T-cell (primary cell): ENCODE measurements at places on chromosomes 7 and 10. TPM values are rescaled to one million over a fixed set of nuclear protein-coding genes. Genes with fewer than 3 reads are reported as not detected.

The NPSR1 gene
- not detected for total RNA-seq

The TAS2R5 gene
- total RNA-seq = 3.4 TPM

The MYH16 gene
- total RNA-seq = not detected

The ARMC3 gene
- total RNA-seq = not detected

The ENO4 gene
- not detected for total RNA-seq

The EBLN1 gene
- total RNA-seq = not detected

The NCF1 gene
- 2.6 TPM for total RNA-seq

The GRID2IP gene
- 0.30 TPM for total RNA-seq

The ING3 gene
- total RNA-seq = 28.6 TPM

The VDAC2 gene
- total RNA-seq = 111 TPM

The EN2 gene
- total RNA-seq = not detected

The LIPK gene
- total RNA-seq = not detected
